Pulmonary artery endothelial cell (primary cell): ENCODE measurements at places on chromosomes 7 and 10. TPM values are rescaled to one million over a fixed set of nuclear protein-coding genes. Genes with fewer than 3 reads are reported as not detected.

Gene SPACDR
- total RNA-seq: 1.2 TPM in 2 replicates

Gene NRBF2
- total RNA-seq: 18.0 and 18.5 TPM in 2 replicates

Gene PALD1
- total RNA-seq: 53.7 and 90.4 TPM in 2 replicates

Gene NUDT13
- total RNA-seq: 1.2 and 1.3 TPM in 2 replicates

Gene TLX1
- 0.60 and 1.8 TPM in 2 replicates for total RNA-seq

Gene ADCYAP1R1
- 0.07 and 0.46 TPM in 2 replicates for total RNA-seq

Gene VIPR2
- total RNA-seq: not detected in 2 replicates

Gene SFTPA2
- not detected in 2 replicates for total RNA-seq

Gene GNAT3
- not detected in 2 replicates for total RNA-seq

Gene ANKRD22
- not detected in 2 replicates for total RNA-seq

Gene PRPS1L1
- total RNA-seq: not detected in 2 replicates

Gene CCDC172
- total RNA-seq: not detected in 2 replicates

- no peak for DNase-seq
These were observed 43.2 kb downstream of the PRR15 start for GRCh38 chr7:29606830-29607229.

GRCh38 chr7:155233311-155234157 lies 64.1 kb upstream of the INSIG1 start:
- no peak for DNase-seq

DNA sequence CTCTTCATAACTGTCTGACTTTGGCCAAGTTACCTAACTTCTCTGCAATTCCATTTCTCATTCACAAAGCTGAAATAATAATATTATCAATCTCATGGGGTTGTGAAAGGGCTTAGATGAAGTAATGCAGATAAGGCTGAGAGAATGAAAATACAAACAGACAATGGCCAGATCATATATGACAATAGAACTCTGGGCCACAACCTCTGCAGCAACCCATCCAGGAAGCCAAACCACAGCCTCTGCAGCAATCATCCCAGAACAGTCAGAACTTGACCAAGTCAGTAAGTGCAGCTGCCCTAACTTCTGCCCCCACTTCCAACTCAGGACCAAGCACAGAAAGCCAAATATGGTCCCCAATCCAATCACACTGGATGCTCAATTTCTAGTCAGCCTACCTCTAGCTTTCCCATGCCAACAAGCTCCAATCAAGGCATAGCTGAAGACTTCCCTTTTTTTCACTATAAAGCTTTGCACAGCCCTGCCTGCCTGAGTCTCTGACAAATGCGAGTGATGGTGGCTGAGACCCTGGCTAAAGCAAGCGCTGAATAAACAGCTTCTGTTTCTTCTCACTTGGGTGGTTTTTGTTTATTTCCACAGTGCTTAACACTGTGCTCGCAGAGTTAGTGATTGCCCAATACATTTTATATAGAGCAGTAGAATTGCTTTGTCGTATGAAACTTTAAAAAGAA lies 34.8 kb upstream of the TNPO3 start:
- no peak for DNase-seq

DNA sequence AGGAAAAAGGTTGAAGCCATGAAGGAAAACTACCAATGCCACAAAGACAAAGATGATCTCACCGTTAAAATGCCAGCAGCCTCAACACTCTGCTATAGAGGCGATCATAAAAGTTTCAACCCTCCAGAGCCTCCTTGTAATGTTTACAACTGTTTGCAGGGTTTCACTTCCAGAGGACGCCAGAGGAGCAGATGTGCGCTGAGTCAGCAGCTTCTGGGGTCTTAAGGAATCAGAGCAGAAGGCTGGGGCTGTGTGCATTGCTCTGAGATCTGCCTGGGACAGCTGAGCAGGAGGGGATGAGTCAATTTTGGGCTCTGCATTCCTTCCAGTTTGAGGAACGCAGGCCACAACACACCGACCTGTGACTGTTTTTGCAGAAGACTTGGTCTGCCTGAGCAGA lies 98.3 kb downstream of the TMEM130 start:
- DNase-seq: no peak

- no peak for DNase-seq
These were observed 351.2 kb downstream of the PTPRN2 start for GRCh38 chr7:158236400-158236799.

DNA sequence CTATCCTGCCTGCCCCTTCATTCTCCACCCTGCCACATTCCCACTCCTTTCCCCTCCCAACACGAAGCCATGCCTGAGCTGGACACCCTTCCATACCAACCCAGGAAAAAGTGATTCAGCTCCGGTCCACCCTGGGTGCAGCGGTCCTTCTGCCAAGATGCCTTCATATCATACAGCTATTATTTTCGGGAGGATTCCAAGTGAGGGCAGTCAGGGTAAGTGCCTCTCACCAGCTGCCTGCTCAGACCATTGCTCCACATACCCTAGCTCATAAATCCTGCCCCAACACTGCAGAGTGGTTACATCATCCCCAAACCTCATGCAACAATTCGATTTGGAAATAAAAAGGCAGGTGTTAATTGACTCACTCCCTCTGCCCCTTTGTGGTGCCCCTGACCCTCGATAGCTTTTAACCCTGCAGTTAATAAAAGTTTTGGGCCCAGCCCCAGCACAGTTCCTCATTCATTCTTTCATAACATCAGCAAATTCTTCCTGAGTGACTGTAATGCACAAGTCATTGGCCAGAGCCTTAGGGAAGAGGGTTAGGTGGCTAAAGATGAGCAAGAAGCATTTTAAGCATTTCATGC lies 42.6 kb downstream of the ZNF503 start:
- no peak for DNase-seq

DNA sequence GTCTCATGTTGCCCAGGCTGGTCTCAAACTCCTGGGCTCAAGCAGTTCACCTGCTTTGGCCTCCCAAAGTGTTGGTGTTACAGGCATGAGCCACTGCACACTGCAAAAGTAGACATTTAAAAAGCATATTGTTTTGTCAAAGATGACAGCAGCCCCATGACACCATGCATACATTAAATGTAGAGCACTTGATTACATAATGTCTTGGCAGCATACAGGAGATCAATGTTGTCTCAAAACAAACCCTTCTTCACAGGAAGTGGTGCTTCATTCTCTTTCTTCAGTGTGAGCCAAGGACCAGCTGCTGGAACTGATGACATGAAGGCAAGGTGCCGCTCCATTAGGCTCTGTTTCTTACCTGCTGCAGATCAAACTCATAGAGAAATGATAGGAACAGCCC lies 218.4 kb downstream of the KLF6 start:
- no peak for DNase-seq

- DNase-seq: no peak
These were observed 21.8 kb downstream of the REEP3 start for GRCh38 chr10:63542835-63543575.

DNA sequence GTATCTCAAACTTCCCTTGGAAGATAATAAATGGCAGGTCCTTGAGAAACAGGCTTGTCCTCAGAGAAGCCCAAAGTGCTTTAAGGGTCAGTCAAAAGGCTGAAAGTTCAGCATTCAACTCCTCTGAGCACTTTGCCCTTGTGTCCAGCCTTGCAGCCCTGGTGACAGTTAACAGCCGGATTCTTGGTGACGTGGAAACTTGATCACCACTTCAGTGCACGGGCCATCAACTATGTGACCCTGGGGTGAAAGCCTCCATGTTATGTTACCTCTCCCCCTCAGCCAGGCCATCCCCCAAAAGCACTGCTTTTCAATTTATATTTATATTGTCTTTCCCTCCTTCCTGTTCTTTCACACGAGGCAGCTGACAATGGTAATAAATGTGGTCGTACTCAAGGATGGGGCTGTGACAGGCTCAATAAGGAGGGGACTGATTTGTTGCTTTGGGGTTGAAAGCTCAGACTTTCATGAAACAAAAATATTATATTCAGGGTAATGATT lies 164.0 kb upstream of the NRP1 start:
- DNase-seq: no peak

DNA sequence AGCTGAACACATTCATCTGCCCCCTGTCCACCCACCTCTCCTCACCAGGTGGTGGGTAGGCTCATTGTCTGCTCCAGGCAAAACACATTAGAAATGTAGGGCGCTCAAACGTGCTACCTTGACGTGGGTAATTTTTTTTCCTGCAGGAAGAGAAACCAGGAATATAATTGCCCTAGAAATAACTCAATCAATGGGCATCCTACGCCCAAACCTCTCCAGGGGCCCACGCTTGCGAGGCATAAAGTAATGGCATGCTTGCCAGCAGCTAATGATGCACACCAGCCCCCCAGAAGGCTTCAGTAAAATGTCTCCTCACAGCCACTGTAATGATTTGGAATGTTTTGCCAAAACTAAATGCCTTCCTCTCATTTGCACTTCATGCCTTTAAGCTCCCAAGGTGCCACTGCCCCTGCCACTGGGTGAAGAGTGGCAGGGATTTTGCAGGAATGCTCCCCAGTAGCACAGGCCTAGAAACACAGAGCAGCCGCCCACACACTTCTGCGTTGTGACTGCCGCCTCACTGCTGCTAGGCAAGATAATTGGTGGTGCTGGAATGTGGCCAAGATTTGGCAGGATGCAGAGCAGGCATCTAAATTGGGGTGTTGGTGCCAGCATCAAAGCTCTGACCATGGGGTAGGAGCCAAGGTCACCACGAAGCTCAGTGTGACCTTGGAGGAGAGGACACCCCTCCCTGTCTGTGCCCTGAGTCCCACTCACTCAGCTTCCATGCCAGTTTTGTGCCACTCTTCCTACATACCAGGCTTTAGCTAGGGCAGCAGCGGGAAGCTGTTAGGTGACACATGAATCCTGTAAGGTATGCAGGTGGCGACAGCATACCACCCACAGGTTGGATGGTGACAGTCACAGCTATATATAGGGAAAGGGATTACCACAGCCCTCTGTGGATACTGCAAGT lies 48.7 kb upstream of the PPP1R3C start:
- no peak for DNase-seq

GRCh38 chr10:125039354-125039769 lies 97.4 kb downstream of the ZRANB1 start:
- DNase-seq: no peak
